Umbilical cord (tissue), 2 donors: ENCODE measurements at places on chromosomes 2 and 18. TPM values are rescaled to one million over a fixed set of nuclear protein-coding genes. Genes with fewer than 3 reads are reported as not detected.

DNA sequence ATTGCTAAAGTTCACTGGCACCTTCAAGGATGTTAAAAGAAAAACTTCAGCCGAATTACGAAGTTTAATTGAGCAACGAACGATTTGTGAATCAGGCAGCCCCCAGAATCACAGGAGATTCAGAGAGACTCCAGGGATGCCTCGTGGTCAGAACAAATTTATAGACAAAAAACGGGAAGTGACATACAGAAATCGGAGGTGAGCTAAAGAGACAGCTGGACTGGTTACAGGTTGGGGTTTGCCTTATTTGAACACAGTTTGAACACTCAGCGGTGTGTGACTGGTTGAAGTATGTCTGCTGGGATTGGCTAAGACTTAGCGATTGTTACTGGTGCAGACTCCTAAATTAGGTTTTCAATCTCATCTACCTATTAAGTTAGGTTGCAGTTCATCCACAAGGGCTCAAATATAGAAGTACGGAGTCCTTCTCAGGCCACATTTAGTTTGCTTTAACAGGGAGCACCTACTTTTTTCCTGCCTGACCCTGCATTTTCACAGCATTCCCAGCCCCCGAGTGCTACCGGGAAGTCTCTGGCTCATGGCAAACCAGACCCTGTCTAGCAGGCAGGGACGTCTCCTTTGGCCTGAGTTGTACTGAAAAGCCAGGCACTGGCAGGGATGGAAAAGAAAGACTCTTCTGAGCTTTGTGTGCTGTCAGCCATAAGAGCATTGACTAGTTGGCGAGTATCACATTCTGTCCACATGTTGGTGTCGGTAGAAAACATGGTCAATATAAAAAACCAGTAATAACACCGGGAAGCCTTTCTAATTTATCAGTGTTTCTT is 41.1 kb downstream of the CDCA7 start:
- no peak for DNase-seq

GRCh38 chr18:48228301-48228715 is 180.9 kb downstream of the ZBTB7C start:
- peak; percentile 62 for DNase-seq

PCARE gene
- total RNA-seq: 1.4 TPM

DUSP19 gene
- total RNA-seq: 16.4 TPM

DNA sequence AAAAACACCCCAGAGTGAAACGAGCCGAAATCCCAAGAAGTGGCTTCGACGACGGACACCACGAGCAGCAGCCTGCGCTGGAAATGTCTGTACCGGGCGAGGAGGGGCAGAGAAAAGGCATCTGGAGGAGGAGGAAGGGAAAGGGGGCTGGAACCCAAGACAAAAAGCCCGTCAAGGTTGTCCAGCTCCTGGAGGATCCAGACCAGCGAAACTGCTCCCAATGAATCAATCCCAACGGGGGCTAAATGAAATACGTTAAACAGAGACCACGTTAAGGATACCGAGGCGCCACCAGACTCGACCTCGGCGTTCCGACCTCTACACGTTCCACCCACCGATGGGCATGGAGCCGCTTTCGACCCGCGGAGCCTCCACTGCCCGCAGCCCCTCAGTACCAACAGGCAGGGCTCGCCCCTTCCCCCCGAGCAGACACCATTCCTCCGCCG is 400 bp downstream of the CCDC88A start:
- DNase-seq: peak; percentile 54

DNA sequence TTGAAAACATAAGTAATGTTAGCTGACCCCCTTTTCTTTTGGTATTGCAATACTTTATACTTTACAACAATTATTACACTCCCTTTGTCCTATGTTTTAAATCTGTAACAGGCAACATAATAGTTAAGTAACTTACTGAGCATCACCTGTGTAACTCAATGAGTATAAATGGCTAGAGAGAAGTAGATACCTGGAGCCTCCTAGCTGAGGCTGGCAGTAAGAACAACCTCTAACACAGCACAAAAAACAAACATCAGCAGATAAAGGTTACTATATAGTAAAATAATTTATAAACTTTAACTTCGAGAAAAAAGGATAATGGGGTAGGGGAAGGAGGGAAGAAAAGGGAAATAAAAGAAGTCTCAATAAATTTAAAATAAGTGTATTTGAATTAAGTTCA is 73.1 kb upstream of the ST8SIA5 start:
- DNase-seq: no peak

DNA sequence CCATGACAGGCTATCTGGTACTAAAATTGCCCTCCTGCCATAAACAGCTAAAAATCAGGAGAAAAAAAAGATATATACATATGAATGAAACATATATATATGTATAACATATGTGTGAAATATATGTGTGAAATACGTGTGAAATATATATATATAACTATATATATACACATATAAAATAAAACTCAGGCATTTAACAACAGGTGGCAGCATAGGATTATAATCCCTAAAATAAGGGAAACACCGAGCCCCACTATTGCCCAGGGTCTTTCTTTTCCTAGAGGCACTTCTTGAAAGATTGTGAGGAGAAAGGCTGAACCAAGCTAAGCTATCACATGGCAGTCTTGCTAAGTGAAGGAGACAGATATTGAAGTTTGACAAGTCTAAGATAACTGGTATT is 65.9 kb upstream of the CYTIP start:
- DNase-seq: no peak

DNA sequence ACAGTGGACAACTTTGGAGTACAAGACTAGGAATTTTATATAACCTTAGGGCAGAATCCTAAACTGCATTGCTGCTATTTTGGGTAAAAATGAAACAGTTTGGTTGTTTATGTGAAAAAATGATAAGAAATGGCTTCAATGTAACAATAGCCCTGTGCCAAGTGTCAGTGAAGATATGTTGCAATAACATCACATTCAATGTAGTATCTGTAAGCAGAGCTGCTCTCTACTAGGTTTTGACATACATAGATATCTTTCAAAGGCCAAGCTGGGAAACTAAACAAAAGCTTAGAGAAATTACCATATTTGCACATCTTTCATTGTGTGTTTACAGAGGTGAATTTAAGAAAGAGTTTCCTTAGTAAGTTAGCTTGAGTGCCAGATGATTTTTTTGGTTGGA is 135.0 kb upstream of the DOK6 start:
- DNase-seq: no peak
